Urothelium cell line (cell line): ENCODE measurements at places on chromosomes 1 and 21.

- no peak for DNase-seq
Observed at GRCh38 chr1:228975238-228975907, 240.1 kb downstream of the RHOU start.

DNA sequence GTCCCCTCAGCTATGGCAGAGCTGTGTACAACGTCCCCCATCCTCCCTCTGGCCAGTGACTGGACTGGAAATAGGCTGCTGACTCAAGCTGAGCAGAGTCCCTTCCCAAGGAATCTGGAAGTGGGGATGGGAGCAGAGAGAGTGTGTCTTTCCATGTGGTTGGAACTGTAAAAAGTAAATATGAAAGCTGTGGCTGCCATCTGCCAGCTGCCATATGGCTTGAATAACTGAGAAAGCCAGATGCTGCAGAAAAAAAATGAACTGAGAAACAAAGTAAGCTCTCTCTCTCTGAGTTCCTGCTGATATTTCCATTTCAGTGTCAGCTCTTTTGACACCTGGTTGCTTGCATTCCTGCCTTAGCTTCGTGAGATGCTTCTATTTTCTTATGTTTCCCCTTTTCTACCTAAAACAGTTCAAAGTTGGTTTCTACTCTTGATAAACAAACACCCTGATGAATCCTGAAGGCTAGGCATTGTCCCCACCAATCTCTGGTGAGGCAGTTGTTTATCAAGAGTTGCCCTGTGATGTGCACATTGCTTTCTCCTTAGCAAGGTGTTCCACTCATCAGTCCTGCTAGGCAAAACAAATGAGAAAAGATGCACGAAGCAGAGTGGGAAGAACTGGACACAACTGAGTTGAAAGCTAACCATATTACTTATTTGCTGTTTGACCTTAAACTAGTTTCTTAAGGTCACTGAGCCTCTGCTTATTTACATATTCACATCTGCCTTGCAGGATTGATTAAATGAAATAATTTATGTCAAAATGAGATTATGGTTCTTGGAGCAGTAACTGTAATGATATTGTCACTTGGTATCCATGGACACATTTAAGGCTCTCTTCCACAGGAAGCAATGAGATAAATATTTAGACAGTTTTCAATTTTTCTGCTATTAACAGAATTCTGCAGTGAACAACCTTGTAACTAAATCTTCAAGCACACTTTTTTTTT lies 16.6 kb upstream of the DR1 start:
- no peak for DNase-seq

- no peak for DNase-seq
Observed at GRCh38 chr1:85413169-85413568, 51.8 kb downstream of the DDAH1 start.

DNA sequence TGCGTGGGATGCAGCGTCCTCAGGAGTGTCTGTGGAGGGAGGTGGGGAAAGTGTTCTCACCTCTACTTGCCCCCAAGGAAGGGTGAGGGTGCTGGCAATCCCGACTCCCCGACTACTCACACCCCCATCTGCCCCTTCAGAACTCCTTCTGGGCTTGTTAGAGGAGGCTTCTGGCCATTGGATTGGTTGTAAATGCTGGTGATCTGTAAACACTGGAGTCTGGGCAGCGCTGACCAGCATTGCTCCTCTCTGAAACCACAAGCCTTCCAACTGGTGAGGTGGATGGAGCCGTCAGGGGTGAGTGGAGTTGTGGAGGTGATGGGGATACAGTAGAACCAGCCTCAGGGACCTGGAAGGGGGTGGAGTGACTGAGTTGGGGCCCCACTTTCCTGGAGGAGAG lies 59.3 kb downstream of the NKAIN1 start:
- DNase-seq, result no peak

- peak; percentile 21 for DNase-seq
Observed at GRCh38 chr1:231421546-231421970, 529 bp downstream of the EGLN1 start.

DNA sequence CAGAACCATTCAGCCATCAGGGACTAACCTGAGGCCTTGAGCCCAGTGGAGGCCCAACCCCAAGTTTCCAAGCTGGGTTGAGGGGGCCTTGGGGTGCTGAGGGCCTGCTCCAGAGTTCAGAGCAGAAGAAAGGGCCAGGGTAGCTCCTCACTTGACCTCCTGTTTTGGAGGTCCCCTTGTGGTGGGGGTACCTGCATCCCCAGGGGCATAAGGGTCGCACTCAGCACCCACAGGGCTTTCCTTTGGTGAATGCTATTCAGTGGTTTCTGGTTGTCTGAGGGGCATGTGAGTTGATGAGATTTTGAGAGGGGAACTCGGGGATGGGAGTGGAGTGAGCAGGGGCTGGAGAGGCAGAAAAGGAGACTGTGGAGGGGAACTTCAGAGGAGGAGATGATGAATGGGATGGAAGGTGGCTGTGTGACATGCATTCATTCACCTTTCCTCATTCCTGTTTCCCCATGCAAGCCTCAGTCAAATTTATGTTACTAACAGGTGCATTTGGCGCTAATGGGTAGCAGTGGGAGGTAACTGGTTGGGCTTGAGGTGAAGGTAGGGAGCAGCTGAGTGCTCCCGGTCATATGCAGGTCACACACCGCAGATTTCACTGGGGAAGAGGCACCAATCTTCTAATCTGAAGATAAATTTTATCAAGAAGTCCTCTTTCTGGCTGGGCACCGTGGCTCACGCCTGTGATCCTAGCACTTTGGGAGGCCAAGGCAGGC lies 50.4 kb downstream of the TEX35 start:
- DNase-seq, result no peak

DNA sequence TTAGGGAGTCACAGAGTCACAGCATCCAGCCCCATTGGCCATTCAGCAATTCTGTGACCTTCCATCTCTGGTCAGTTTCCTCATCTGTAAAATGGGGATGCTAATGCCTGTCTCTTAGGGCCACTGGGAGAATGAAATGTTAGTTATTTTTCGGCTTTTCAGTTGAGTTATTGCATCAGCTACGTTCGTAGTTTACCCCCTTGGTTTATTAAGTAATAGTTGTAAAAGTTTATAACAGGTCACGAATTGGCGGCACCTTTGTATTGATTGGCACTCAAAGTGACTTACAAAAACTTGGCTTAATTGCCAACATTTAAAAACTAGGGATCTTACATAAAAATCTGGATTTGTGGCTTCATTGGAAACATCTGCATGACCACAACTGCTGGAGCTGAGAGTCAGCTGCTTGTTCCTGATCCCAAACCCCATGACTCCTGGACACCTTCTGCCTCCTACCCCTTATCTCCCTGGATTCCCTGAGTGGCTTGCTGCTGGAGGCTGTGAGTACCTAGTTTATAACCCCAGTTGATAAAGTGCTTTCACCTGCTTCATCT lies 23.0 kb upstream of the SLC1A7 start:
- DNase-seq, result no peak

- peak; percentile 50 for DNase-seq
Observed at GRCh38 chr1:184212649-184213314, 161.3 kb downstream of the TSEN15 start.

GRCh38 chr1:235136111-235136510 lies 7.5 kb upstream of the TOMM20 start:
- no peak for DNase-seq

GRCh38 chr1:42963378-42964043 lies 4.8 kb upstream of the SLC2A1 start:
- no peak for DNase-seq

DNA sequence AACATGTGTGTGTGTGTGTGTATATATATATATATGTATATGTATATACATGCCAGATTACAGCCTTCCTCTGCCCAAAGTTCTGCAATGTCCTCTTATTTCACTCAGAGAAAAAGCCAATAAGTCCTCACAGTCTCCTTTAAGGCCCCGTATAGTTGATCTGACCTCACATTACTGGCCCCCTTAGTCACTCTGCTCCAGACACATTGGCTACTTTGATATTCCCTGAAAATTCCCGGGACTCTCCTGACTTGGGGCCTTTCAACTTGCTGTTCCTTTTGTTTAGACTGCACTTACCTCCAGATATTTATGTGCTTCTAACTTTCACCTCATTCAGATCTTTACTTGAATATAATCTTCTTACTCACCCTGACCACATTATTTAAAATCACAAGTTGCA lies 4.2 kb upstream of the BSDC1 start:
- no peak for DNase-seq

- no peak for DNase-seq
Observed at GRCh38 chr1:84434801-84435549, 36.7 kb downstream of the DNASE2B start.

DNA sequence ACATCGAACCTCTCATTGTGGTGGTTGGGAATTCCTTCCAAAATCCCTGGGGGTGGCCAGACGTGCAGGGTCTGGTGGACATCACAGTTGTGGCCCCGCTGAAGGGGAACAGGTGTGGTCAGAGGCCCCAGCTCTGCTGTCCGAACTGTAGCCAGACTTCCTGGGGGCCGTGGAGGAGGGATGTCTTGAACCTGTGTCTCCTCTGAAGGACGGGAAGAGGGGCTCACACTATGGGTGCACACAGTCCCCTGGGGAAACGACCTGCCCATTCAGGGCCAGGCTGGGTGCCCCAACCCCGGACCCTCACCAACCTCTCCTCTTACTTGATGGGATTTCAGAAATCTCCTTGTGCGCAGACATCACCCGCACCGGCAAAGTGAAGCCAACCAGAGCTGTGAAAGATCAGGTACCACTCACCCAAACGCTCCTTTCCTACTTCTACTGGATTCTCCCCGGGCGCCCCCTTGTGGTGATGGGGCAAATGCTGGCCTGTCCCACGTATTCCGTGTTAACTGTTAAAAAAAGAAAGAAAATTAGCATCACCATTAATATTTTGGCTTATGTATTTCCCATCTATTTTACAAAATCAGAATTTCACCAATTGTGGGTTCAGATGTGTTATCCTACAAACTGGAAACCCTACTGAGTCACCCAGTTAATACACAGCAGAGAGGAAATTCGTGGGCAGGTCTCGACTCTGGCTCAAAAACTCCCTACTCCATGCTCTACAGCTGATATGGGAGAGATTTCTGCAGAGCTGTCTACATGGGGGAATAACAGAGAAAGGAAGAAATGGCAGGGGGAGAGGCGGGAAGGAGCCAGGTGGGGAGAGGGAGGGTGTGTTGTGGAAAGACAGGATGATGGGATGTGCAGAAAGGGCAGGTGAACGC lies 28.1 kb downstream of the PADI4 start:
- DNase-seq, result peak; percentile 63

GRCh38 chr21:40282912-40283886 lies 416.0 kb downstream of the PCP4 start:
- DNase-seq, result no peak
